ENCODE measurements at places on chromosomes 6 and 20.

- no peak for DNase-seq
Observed at GRCh38 chr20:24722586-24722985, 226.5 kb upstream of the CST7 start.

DNA sequence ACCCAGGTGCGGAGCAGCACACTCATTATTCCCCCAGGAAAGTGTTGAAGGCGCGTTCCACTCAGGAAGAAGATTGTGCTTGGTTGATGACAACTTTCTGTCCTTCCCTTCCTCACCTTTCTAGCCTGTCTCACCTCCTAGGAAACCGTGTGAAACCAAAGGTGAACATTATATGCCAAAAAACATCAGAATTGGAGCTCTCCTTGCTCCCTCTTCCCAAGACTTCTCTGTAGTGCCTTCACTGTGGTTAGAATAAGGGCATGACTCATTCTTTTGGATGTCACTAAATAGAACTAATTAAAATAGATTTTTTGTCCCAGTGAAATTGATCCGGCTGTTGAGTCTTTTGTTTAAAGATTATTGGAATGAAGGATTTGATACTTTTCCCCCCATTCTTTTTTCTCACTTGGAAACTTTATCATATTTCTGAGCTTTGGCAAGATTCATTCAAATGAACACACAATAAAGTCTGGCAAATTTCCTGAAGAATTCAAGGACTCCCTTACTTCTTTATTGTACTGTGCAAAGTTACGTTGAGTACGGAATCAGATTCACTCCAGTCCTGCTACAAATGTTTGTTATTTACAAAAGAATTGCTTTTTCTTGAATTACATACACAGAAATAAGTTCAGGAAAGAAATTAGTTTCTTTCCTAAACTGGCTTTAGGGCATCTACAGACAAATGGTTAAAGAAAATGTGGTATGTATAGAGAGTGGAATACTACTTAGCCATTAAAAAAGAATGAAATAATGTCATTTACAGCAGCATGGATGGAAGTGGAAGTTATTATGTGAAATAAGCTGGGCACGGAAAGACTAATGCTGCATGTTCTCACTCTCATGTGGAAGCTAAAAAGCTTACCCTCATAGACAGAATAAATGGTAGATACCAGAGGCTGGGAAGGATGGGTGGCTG is 142.8 kb upstream of the AKAP12 start:
- no peak for DNase-seq

DNA sequence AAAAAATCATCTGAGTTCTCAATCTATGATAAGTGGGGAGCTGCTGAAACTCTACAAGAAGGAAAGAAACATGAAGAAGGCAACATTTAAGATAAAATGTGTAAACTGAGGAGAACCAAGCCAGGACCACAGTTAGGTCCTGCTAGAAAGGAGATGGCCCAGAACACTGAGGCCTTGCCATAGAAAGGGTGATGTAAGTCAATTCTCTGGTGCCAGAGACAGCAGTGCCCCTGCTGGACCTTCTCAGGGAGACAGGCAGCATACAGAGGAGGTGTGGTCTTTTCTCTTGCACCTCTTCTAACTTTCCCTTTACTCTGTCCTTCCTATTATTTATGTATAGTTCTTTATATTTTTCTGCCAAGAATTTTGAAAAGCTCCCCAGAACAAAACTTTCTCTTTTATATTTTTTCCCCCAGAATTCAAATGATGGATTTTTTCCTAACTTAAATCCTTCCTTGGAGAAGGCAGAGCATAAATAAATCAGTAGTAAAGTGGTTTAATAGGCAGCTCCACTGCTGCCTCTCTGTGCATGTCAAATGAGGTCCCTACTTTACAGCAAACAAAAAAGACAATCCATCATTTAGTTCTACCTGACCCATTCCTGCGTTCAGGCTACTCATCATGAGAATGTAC is 9.0 kb downstream of the UQCC2 start:
- DNase-seq = no peak

DNA sequence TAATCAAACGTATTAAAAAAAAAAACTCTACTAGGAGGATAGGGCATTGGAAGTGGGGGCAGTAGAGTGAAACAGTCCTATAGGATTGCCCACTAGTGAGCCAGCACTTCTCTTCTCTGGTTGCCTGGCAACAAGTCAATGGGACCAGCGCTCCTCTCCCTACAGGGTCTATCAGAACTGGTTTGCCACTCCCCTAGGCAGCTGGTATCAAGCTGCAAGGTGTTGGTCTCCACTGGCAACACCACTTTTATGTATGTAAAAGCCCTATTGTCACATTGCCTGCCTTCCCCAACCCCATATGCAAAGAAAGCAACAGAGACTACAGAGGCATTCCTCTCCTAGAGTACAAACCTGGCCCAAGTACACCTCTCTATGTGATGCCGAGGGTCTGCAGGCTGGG is 166.9 kb upstream of the MCHR2 start:
- no peak for DNase-seq

- DNase-seq = no peak
Observed at GRCh38 chr6:45677381-45678284, 299.9 kb upstream of the SUPT3H start.

DNA sequence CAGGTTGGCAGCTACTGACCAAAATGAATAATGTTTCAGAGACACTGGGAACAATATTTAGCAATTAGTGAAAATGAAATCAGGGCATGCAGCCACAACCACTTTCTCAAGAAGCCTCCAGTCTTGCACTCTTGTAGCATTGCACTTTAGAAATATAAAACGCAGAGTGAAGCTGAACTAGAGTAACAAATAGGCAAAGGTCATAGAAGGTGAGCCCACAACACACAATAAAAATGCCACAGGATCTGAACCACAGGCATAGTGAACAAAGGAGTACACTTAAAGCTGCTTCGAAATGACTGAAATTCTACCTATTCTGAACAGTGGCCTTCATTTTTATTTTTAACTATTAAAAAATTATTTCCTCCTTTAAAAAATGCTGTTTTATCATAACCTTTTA is 25.0 kb downstream of the DDO start:
- DNase-seq = no peak

DNA sequence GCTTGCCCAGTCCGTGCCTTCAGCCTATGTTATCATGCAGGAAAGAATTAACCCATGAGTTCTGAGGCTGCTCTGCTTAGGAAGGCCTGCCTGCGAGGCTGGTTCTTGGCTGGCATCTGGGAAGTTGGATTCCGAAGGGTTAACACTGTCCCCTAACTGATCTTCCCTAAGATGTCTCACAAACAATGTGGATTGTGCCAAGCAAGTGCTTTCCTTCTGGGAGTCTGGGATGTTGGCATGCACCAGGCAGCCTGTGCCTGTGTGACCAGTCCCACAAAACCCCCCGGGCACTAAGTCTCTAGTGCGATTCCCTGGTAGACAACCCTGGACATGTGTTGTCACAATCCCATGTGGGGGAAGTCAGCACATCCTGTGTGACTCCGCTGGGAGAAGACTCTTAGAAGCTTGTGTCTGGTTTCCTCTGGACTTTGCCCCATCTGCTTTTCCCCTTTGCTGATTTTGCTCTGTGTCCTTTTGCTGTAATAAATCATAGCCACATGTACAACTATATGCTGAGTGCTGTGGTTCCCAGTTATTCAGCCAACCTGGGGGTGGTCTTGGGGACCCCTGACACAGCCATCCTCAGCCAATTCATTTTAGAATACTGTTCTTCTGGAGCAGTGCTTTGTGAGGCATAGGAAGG is 83.8 kb downstream of the SLC22A23 start:
- DNase-seq = no peak

DNA sequence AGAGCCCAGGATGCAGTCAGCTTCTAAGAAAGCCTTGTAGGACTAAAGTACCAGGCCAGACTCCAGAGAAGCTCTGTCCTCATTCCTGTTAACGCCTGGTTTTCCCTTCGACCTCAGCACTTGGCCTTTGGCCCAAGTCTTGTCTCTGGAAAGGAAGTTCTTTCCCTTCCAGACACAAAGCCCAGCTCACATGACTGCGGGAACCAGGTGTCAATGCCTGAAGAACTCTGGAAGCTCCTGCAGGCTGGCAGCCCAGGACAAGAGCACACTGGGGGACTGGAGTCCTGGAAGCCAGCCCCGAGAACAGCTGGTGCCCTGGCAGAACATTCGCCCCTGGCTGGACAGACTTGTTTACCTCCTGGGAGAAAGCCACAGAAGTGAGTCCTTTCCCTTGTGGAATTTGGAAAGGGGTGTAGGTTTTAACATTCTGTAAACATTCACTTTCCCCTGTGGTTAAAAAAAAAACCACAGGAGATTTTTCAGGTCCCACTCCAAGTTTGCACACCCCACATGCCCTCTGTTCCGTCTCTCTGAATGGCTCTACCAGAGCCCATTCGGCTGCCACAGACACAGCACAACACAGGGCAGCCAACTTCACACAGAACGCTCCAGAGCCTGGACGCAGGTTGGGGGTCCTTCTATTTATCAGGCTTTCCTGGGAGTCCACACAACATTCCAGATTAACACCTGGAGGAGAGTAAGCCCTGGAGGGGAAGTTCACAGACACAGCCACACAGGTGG is 18.1 kb downstream of the ACSS1 start:
- no peak for DNase-seq
